ENCODE measurements at places on chromosomes 11 and 22.

DNA sequence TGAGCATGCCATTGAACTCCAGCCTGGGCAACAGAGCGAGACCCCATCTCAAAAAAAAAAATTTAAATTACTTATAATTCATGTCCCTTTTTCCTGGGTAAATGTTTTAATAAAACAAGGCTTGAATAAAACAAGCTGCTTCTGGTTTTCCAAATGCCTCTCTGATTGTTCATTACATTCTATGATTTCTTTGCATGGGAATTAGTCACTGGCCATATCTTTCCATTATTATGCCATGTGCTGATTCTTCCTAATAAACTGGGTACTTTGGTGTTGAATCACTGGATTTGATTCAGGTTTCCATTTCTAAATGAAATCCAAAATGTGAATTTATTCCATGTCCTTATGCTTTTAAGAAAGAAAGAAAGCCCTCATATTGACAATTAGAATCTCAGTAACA, 42.6 kb downstream of the ZNF215 start:
- DNase-seq, result no peak

GRCh38 chr22:27784120-27784475, 17.5 kb downstream of the MN1 start:
- DNase-seq, result no peak

GRCh38 chr11:112965656-112966055, 4.4 kb downstream of the NCAM1 start:
- DNase-seq, result no peak

- no peak for DNase-seq
Observed at GRCh38 chr11:47850337-47850736, 2.2 kb upstream of the NUP160 start.

- no peak for DNase-seq
Observed at GRCh38 chr11:75277211-75277805, 36.7 kb downstream of the TPBGL start.

All from bone marrow (tissue), 2 donors.